Amniotic stem cell (primary cell): ENCODE measurements at places on chromosomes 4 and X.

DNA sequence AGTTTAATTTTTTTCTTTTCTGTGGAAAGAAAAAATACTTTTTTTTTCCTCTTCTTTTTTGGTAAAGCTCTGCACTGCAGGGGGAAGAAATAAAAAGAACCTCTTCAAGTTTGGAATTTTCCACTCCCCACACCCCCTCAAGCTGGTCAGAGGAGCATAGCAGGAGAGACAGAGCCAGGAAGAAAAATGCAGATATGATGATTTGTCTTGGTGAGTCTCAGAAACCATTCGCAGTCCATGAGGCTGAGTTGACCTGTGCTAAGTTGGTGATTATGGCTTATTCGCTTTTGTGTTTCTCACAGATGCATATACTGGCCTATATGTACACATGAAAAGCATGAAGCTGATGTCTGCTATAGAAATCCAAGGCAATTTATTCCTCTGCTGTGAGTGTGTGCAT lies 205.9 kb downstream of the LDB2 start:
- no peak for DNase-seq

GRCh38 chrX:132270699-132271098 lies 51.5 kb upstream of the RAP2C start:
- peak; percentile 5 for DNase-seq

- no peak for DNase-seq
Observed at GRCh38 chr4:7654550-7655445, 220.1 kb upstream of the PSAPL1 start.

DNA sequence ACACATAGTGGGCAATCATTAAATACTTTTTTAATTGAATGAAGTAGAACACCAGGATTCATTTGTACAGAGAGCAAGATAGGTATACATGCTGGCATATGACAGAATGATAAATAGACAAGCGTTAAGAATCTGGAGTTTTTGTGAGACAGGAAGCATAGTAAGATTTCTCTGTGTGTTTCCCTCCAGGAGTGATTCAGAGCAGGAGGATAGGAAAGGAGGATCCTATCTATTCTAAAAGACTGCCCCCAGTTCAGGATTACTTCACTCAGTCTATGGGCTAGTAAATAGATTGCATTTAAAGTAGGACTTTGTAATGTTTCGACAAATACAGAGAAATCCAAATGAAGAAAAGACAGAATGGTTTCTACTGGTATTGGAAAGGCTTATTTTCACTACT lies 423.7 kb downstream of the PDGFC start:
- no peak for DNase-seq

- DNase-seq = no peak
Observed at GRCh38 chrX:20001588-20001987, 10.7 kb upstream of the BCLAF3 start.

DNA sequence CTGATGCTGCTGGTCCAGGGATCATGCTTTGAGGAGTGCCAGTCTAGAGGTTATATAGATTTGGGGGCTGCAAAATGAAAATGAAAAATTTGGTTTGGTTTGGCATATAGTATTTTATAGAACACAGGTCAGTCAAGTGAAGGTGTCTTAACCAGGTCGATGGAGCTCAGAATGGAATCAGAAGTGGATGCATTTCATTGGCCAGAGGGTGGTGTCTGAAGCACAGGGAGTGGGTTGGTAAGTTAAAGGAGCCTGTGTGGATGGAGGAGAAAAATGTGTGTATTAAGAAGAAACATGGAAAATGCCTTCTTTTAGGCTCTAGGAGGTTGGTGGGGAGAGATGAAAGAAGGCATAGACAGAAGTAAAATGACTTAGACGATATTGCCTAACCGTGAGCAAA lies 8.6 kb downstream of the GALNT7 start:
- no peak for DNase-seq

DNA sequence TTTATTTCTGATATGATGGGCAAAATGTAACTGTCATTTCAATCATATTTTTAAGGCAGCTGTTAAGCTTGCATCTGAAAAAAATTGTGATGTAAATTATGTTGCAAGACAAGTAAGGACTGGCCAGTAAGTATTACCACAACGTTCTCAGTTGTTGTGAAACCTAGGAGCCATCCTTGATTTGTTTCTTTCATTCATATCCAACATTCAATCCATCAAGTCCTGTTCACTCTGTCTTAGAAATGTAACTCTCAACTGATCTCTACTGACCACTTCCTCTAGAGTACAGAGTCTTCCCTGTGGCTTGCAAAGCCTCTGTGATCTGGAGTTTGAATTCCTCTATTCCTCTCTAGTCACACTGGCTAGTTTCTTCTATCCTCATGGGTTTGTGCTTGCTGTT lies 161.4 kb upstream of the MAD2L1 start:
- DNase-seq = no peak
